Right atrium auricular region (tissue), 2 donors: ENCODE measurements at places on chromosomes 11 and 22. TPM values are rescaled to one million over a fixed set of nuclear protein-coding genes. Genes with fewer than 3 reads are reported as not detected.

DNA sequence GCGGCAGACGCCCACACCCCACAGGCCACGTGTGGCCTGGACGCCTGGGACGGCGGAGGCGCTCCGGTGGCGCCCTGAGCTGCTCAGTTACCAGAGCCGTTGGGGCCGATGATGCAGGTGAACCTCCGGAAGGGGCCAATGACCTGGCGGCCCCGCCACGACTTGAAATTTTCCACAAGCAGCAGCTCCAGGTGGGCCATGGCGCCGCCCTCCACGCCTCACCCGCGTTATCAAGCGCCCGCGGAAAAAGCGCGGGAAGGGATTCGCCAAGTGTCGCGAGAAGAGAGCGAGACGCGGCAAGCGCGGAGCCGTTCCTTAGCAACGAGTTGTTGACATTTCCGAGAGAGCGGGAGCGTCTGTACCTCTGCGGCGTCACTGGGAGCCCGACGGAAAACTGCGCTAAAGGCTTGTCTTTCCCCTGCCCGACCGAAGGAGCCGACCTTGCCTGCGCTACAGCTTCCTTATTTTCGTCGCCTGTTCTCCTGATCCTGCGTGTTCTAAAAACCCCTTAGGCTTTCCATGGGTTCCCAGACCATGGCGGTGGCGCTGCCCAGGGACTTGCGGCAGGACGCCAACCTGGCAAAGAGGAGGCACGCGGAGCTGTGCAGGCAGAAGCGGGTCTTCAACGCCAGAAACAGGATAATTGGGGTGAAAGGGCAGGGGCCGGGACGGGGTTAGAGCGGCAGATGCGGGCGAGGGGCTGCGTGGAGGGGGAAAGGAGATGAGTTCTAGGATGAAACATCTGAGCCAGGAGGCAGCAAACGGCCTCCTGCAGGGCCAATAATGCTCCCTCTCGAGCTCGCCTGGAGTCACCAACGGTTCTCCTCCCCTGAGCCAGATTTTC, at the start of the genes RIBC2 and SMC1B:
Gene RIBC2, plus strand, starts transcription at position 326 of the 844 bp plus-strand sequence. Its CDS starts 194 bp downstream, at position 520.
Gene SMC1B, minus strand, starts transcription at position 232 of the 844 bp plus-strand sequence. Its CDS starts 32 bp downstream, at position 200.
- DNase-seq, result peak; percentile 82
- H3K27ac ChIP-seq, result no peak within 1 kb of the TSS
- peaks cover 6% of the 10 kb centered on the region for H3K4me1 ChIP-seq
- H3K36me3 ChIP-seq, result no peaks in the 10 kb centered on the region
- H3K4me3 ChIP-seq, result peak within 1 kb of the TSS; percentile 50

GRCh38 chr11:43122546-43122945, 189.2 kb upstream of the API5 start:
- no peak for DNase-seq
- H3K36me3 ChIP-seq, result no peaks in the 10 kb centered on the region
- no peak overlapping the region for H3K27ac ChIP-seq
- H3K27me3 ChIP-seq, result no peaks in the 10 kb centered on the region

ABCC8 gene
- 4.2 TPM for total RNA-seq

RPUSD4 gene
- total RNA-seq, result 13.3 TPM

OR4A5 gene
- total RNA-seq, result not detected

GRCh38 chr22:31639436-31640039, 22.5 kb downstream of the PISD start:
- DNase-seq, result no peak
- H3K27me3 ChIP-seq, result no peaks in the 10 kb centered on the region
- no peak overlapping the region for H3K27ac ChIP-seq
- no peak overlapping the region for H3K4me3 ChIP-seq
- H3K36me3 ChIP-seq, result no peaks in the 10 kb centered on the region

DNA sequence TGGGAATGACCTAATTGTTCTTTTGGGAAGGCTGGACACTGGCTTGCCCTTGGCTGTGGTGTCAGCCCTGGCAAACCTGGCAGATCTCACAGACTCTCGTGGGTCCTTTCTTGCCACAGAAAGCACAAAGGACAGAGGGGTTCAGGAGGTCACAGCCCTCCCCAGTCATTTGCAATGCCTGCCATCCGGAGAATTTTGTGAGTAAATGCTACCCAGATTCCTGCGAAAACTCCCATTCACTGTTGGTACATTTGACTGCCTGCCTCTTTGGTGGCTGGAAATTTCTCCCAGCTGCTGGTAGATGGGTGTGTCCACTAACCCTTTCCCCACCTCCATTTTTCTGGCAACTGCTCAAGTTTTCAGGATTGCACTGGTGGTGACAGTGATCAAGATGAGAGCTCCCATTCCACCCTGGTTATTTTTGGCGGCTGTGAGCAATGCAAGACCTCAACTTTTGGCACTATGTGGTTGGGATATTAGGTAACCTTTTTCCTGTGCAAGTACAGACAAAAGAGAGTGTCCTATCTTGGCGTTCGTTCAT, 155.7 kb downstream of the NAV2 start:
- H3K27me3 ChIP-seq, result no peaks in the 10 kb centered on the region
- peak overlapping the region; percentile 74 for H3K27ac ChIP-seq
- H3K36me3 ChIP-seq, result no peaks in the 10 kb centered on the region
- no peak overlapping the region for H3K4me3 ChIP-seq
- H3K4me1 ChIP-seq, result no peaks in the 10 kb centered on the region
- DNase-seq, result peak; percentile 72
